ENCODE measurements at places on chromosomes 5 and 9.
A peak's percentile ranks its signal among the peaks of the same experiment; 100 is the strongest.

- no peak for DNase-seq
These were observed 172.8 kb upstream of the PANK3 start for GRCh38 chr5:168752012-168752411.

- no peak for DNase-seq
These were observed 395.2 kb upstream of the ZNF462 start for GRCh38 chr9:106467865-106468164.

DNA sequence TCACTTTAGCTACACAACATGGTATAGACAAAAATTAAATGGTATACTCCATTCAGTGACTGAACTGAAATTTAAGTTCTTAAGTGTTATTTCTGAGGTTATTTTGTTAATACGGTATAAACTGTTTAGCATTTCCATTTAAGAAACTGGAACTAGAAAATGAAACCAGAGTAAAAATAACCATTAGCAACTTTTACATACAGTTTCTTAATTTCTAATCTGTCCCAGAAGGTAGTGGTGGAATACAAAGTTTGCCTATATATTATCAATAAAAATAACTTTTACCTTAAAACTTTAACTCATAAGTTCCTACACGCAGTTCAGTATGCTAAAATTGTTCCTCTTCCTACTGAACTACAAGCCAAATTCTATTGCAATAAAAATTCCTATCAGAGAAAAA lies 10.3 kb downstream of the GOLPH3 start:
- no peak for DNase-seq

DNA sequence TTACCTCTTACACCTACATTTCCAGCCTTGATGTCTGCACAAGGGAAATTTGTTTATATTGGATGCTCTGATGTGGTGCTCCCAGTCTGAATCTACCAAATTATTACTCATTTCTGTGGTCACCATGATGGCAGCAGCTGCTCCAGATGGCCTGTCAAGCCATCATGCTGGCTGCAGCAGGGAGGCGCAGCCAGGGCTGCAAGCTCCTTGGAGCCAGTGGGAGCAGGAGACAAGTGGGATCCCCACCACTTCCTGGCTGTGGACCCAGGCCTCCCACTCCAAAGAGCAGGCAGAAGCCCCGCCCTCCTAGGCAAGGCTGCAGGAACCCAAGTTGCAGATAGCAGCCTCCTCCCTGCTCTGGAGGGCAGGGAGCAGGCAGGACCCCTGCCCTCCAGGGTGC lies 241.1 kb upstream of the ATP10B start:
- peak; percentile 40 for DNase-seq

DNA sequence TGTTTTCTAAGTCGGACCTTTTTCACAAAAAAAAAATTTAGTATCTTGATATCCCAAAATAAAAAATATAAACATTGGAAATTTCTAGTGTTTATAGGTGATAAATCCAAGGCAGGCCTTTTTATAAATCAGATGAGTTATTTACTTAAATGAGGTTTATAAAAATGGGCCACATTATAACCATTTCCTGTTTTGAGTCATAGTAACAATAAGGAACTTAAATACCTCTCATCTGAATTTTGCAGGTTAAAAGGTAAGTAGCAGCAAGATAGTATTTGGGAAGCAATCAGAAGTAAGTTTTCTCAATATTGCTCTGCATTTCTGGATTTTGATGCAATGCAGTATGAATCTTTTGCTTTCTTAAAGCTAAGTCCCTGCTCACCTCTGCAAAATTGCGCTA lies 3.9 kb downstream of the SPTAN1 start:
- peak; percentile 24 for DNase-seq

- DNase-seq, result no peak
These were observed 800.6 kb downstream of the KCTD16 start for GRCh38 chr5:144971108-144971850.

Data from M059J (cell line).